ENCODE measurements at places on chromosomes 12 and 14.
A peak's percentile ranks its signal among the peaks of the same experiment; 100 is the strongest.

DNA sequence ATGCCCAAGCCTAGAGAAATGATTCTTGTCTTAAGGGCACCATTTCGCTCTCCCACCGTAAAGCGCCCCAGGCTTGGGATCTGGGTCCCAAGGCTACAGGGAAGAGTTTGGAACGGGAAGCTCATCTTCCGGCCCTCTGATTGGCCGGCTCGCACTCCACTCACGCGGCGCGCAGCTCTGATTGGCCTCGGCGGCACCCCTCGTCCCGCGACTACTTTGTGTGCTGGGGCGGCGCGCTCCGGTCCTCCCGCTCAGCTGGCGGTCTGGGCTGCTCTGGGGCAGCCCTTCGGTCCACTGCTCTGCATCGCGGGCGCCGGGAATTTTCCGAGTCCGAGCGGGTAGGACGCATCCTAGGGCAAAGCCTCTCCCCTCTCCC, 886 bp upstream of the FUT8 start:
- DNase-seq, result peak; percentile 78

DNA sequence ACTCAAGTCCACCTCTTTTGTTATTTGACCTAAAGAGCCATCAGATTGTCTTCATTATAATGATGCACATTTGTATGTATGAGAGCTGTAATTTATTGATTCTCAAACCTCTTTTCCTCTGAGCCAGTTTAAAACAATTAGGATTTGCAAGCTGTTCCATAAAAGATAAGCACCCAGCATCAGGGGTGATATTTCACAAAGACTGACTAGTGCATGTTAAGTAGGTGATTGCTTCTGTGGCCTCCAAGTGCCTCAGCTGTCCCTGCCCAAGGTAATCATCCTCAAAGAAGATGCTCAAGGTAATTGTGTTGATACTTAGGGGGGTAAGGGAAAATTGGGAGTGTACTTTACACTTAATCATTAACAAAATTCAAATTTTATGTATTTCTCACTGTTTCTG, 18.2 kb downstream of the CEP128 start:
- DNase-seq, result no peak

GRCh38 chr12:121980892-121981272, 40.8 kb upstream of the BCL7A start:
- DNase-seq, result no peak

DNA sequence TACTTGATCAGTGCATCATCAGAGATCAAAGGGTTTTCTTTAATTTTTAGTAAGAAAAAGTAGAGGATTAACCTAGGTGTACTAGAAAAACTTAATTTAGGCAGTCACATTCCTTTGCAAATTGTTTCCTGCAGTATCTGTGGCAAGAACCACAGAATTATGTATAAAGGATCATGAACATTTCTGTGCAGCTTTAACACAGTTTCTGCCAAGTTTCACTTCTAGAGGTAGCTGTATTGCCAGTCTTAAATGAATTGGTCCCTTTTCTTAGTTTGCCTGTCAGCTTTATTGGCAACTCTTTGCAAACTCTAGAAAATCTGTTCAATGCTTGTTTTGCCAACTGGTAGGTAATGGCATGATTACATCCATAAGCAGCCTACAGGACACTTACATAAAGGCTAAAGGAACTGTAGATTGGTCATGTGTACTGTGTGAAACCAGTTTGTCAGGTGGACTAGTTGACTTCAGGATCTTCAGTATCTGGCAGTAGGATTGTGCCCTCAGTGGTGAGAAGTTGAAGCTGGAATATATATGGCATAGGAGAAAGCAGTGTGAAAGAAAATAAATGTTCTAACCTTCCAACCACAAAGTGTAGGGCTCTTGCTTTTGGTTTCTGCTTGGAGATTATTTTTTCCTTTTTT, 75.9 kb downstream of the TTLL5 start:
- no peak for DNase-seq

- DNase-seq, result no peak
Measured at GRCh38 chr14:104096751-104097700, 11.5 kb downstream of the ASPG start.

DNA sequence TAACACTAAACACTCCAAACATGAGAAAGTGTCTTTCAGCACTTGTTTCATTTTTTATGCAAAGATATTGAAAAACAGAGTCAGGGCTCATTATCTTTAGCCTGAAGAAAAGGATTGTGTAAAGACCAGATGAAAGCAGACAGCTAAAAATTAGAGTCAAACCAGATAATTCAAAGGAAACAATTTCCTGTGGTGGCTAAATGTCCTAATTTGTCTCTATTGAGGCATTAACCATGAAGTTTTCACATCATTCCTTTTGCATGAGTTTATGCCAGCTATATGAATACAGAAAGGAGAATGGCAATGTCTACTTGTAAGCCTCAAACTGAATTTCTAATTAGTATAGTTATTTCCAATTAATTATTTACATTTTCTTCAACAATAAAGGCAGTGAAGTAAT, 338.5 kb downstream of the FSCB start:
- DNase-seq, result no peak

DNA sequence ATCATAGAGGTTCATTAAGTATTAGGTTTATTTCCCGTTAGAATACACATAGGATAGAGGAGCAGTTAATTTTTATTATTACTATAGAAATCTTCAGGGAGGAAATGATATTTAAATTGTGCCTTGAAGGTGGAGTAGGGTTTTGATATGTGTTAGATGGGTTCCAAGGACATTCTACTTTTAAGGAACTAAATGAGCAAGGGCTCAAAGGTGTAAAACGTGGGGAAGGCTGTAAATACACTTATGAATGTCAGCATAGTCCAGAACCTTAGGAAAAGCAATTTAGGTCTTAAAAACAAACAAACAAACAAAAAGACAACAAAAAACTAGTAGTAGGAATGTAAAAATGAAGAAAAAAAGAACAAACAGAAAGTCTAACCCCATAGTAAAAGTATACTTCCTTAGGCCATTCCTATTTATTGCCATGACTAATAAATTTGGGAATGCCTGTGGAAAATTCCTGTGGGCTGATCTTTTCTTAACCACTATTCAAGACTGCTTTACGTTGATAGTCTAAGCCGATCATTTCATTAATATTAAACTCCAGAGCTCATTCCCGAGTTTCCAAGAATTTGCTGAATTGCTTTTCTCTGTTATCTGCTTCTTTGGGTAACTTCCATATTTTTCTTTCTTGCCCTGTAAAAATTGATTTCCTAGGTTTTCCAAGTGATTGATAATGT, 180.3 kb downstream of the RAD51B start:
- no peak for DNase-seq

DNA sequence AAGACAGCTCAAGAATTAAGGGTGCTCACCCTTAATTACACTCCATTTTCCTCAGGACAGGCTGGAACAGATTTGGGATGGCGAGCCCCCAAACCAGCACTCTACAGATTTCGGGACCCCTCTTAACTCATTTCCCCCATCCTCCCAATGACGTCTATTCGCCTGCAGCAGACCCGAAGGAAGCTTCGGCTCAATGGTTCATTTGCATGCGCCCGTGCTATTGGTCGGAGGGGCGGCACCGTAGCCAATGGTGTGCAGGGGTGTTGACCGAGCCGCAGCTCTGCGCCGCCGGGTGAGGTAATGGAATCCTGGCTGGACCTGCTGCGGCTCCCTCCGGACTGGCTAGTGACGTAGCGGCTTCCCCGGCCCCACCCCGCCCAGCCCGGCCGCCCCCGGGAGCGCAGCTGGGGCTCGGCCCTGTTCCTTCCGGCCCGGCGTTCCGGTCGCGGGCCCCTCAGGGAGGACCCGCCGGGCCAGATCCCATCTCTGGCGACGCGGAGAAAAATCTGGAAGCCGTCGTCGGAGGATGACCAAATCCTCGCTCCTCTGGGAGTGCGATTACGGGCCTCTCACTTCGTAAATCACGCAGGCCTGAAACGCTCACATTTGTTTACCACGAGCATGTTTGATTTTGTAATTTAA, 18.3 kb upstream of the NR4A1 start:
- DNase-seq, result peak; percentile 95

DNA sequence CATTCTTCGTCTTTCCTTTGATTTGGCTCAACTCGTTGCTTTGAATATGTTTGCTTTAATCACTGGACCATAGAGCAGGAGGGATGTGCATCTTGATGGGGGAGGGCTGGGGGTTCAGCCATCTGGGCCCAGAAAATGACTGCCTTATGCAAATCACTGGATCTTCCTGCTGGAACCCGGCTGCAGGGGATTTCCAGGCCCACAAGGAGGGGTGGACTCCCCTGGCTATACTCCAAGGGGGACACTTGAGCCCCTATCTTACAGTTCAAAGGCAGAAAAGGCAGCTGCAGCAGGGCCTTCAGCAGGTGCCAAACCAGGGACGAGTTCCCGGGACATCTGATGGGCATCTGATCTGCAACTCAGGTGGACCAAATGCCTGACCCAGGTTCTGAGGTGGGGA, 122.5 kb downstream of the DICER1 start:
- DNase-seq, result no peak

GRCh38 chr12:47802312-47802711, 17.4 kb downstream of the HDAC7 start:
- no peak for DNase-seq

- peak; percentile 65 for DNase-seq
Measured at GRCh38 chr12:6323340-6323994, 13.0 kb downstream of the PLEKHG6 start.

DNA sequence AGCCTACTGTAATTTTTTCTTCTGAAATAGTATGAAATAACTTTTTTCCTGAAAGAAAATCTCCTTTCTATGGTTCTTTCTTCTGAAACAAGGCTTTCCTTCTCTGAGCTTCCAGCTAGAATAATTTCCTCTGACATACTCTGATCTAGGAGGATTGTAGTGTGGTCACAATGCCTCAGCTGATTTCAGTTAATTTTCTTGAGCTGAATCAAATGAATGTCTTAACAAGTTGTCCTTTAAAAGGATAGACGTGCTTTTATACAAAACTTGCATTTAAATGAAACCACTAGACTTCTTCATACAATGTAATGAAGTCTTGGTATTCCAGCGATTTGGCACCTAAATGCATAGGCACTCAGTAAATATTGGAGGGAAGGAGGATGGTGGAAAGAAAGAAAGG, 94.4 kb downstream of the BICD1 start:
- no peak for DNase-seq

DNA sequence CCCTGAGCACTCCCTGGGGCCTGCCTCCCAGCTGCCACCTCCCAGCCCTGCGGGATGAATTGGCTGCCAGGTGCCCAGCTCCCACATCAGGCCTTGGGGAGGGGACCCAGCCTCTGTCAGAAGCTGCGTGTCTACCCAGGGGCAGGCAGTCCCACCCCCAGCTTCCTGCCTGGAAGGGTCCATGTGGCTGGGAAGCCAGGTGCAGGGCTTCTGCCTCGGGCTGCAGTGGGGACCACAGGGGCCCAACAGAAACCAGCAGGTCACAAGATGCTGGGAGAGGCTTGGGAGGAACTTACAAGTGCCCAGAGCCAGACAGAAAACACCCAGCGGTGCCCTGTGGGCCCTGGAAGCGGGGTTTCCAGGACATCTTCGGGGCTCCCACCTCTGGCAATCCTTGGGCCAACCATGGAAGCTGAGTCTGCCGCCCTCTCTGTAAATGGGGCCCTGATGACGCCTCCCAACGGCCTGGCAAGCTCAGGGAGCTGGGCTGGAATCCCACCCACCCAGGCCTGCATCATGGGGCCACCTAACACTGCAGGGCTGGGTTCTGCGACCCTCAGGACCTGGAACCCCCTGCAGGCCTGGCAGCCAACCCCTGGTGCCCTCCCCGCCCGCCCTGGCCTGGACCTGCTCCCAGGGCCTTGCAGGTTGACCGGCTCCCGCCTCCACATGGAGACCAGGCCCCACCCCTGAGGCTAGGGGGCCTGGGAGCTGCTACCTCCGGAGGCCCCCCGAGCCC, 36.6 kb downstream of the CCNK start:
- no peak for DNase-seq

GRCh38 chr14:21346532-21347135, 37.2 kb downstream of the SUPT16H start:
- no peak for DNase-seq

GRCh38 chr14:75443203-75443969, 15.6 kb downstream of the JDP2 start:
- DNase-seq, result no peak

DNA sequence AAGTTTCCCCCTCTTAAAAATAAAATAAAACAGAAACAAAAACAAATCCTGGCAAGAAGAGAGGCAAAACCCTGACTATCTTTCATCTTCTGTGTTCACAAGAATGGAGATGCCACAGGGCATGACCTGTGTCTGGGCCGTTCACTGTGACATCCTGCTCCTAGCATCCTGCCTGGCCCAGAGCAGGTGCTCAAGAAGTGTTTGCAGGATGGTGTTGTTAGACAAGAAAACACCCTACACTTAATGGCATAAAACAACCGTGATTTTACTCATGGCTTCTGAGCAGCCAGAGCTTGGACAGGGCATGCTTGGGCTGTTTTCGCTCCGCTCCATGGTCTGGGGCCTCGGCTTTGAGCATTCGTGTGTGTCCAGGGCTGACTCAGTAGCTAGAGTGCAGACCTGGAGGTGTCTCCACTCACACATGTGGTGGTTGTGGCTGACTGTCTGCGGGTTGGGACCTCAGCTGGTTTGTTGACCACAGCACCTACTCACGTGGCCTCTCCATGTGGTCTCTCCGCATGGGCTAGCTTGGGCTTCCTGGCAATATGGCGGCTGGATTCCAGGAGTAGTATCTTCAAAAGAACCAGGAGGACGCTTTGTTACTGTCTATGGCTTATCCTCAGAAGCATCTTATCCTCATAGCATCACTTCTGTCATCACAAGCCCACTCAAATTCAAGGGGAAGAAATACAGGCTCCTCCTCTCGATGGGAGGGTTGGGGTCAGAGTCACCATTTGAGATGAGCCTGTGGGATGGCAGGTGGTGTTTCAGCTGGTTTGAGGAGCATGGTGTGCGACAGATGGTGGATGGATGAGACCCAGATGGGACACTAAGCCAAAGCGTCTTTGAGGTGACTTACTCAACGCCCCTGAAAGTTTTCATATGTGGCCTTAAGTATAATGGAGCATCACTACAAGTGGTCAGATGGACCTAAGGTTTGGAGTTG, 33.2 kb upstream of the FZD10 start:
- DNase-seq, result no peak

GRCh38 chr12:5511644-5512600, 80.0 kb downstream of the NTF3 start:
- no peak for DNase-seq

GRCh38 chr12:82805812-82806497, 119.2 kb downstream of the TMTC2 start:
- no peak for DNase-seq

GRCh38 chr14:57492859-57493258, 798 bp downstream of the CCDC198 start:
- DNase-seq, result no peak

DNA sequence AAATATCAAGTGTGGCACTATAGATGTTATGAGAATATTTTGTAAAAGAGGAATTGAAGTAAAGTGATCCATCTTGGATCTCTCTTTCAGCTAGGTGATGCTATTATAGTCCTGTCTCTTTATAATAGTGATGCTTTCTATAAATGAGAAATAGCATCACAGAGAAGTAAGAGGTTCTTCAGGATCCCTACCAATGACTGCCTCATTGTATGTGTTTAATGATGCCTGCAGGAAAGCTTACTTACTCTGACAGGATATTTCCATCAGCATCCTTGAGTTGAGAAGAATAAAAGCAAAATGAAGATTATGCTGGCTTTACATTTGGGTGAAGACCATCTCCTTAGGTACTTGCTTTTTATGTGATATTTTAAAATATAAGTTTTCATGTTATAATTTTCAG, 846.0 kb upstream of the LRFN5 start:
- DNase-seq, result no peak

Measured in CD4-positive, alpha-beta T cell treated with Interleukin-1 beta for 1 hour (primary cell).